ENCODE measurements at places on chromosomes 16 and 17.

DNA sequence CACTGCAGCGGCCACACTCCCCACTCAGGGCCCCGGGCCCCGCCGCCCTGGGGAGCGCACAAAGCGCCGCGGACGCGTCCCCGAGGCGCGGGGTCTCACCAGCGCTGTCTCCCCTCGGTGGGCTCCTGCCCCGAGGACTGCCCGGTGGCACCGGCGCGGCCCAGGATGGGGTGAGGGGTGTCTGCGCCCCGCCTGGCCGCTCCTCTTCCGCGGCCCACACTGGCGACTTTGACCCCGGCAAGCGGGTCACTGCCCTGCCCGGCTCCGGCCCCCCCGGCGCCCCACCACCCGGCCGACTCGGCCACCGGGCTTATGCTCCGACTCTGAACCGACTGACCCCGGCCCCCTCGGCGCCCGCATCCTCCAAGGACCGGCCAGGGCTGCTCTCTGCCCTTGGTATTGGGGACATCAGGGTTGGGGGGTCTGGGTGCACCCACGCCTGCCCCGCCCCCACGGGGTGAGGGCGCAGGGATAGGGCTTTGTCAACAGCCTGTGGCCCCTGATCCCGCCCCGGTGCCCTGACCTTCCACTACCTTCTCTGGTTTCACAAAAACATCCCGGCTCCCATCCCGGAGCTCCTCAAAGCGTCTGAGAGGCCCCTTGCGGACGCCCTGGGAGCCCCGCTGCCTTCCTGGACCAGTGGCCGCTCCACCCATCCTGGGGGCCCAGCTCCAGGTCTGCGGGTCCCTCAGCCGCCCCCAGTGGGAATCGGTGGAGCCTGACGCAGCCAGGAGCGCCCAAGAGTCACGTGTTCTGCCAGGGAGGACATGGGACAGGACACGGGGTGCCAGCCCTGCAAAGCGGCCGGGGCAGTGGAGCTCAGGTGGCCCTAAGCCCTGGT lies 829 bp downstream of the GCGR start:
- DNase-seq, result no peak

- no peak for DNase-seq
These were observed 626.6 kb upstream of the SOX9 start for GRCh38 chr17:71494062-71494855.

GRCh38 chr17:12815642-12816141 lies 26.4 kb downstream of the ARHGAP44 start:
- DNase-seq, result no peak

DNA sequence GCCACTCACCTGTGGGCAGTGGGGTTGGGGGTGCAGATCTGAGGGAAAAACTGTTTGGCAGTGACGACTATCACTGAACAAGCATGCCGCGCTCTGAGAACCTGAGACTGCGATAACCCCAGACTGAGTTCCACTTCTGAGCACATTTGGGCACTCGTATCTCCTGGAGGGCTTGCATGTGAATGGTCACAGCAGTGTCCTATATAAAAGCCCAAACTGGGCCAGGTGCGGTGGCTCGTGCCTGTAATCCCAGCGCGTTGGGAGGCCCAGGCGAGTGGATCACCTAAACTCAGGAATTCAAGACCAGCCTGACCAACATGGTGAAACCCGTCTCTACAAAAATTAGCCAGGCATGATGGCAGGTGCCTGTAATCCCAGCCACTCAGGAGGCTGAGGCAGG lies 18.7 kb downstream of the ATP2C2 start:
- no peak for DNase-seq

- DNase-seq, result no peak
These were observed 84.8 kb downstream of the MAP2K6 start for GRCh38 chr17:69499318-69499717.

DNA sequence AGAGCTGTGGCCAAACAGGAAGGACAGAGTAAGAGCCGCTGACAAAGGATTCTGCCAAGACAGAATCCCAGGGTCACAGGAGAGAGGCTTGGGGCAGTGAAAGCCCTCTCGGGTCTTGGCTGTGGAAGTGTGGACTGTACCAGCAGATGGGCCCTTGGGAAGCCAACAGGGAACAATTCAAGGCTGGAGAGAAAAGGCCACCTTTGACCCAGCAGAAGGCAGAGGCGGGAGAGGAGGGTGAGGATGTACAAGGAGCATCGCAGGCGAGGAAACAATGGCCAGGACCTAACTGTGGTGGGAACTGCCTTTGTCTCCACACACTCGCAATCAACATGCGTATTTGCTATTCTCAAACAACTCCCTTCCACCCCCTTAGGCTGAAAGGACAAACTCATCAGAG lies 15.7 kb downstream of the CARHSP1 start:
- no peak for DNase-seq

GRCh38 chr17:2214047-2214928 lies 89.3 kb downstream of the SMG6 start:
- DNase-seq, result no peak

All from HS-5 (cell line).